Left kidney (tissue), 8 donors: ENCODE measurements at places on chromosomes 7 and 10. TPM values are rescaled to one million over a fixed set of nuclear protein-coding genes. Genes with fewer than 3 reads are reported as not detected.

GRM8 gene
- 10.4 TPM for polyA plus RNA-seq

- no peak for DNase-seq
Measured at GRCh38 chr7:151225948-151226510, 976 bp downstream of the ABCF2 start.

HMX3 gene
- polyA plus RNA-seq = not detected

DNA sequence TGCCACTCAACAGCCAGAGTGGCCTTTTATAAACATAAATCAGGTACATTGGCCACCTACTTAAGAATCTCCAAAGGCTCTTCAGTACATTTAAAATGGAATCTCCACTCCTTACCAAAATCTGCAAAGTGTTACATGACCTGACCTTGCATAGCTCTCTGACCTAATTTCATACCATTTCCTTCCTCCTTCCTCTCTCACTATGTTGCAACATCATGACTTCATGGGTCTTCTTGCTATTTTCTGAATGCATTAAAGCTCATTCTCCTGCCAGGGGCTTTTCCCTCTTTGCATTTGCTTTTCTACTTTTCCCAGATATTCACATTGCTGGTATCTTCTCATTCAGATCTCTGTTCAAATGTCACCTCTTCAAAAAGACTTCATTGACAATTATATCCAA lies 22.1 kb upstream of the PPP1R17 start:
- DNase-seq = no peak

GRCh38 chr10:44011603-44011981 lies 362.9 kb upstream of the ZNF32 start:
- no peak for DNase-seq

A1CF gene
- polyA plus RNA-seq = 9.9 TPM

DNA sequence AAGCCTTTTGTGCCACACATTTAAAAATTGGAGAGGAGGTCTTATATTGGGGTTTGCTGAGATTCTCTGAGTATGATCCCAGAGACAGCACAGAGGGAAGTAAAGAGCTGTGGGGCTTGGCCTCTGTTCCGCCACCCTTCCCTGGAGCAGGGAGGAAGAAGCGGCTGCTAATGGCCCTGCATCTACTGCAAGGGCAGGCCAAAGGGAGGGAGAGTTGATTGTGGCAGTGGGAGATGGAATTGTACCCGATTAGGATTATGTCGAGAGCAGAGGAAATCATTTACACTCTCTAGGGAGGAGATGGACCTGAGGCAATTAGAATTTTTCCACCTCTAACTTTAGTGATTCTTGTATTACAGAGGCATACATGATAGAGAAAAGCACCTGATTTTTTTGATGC lies 28.8 kb downstream of the CYP17A1 start:
- no peak for DNase-seq

NOS3 gene
- polyA plus RNA-seq = 8.7 TPM

GRCh38 chr7:150736864-150737263 lies 354 bp upstream of the GIMAP5 start:
- no peak for DNase-seq

- no peak for DNase-seq
Measured at GRCh38 chr10:118305730-118306129, 36.4 kb downstream of the FAM204A start.

GRCh38 chr10:7792541-7792940 lies 4.6 kb downstream of the ATP5F1C start:
- no peak for DNase-seq

GRCh38 chr7:25482631-25483030 lies 254.3 kb upstream of the NPVF start:
- DNase-seq = no peak

- DNase-seq = no peak
Measured at GRCh38 chr10:122248356-122249302, 22.5 kb upstream of the BTBD16 start.

PLXNA4 gene
- polyA plus RNA-seq = 15.6 TPM

DNA sequence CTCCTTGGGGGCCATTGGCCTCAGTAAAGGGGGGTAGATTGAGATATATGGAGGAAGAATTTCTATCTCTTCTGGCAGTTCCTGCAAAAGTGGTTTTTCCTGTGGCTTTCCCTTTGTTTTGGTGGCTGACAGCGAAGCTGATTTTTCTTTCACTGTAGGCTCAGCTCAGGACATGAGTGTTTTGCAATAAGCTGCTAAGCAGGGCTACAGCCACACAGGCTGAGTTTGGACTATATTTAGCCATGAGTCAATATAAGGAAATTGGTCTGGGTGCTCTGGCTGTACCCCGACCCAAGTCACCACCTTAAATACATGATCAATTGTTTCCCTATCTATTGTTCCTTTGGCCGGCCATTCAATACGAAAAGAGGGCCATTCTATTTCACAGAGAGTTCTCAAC lies 212.7 kb upstream of the KCND2 start:
- no peak for DNase-seq

DNA sequence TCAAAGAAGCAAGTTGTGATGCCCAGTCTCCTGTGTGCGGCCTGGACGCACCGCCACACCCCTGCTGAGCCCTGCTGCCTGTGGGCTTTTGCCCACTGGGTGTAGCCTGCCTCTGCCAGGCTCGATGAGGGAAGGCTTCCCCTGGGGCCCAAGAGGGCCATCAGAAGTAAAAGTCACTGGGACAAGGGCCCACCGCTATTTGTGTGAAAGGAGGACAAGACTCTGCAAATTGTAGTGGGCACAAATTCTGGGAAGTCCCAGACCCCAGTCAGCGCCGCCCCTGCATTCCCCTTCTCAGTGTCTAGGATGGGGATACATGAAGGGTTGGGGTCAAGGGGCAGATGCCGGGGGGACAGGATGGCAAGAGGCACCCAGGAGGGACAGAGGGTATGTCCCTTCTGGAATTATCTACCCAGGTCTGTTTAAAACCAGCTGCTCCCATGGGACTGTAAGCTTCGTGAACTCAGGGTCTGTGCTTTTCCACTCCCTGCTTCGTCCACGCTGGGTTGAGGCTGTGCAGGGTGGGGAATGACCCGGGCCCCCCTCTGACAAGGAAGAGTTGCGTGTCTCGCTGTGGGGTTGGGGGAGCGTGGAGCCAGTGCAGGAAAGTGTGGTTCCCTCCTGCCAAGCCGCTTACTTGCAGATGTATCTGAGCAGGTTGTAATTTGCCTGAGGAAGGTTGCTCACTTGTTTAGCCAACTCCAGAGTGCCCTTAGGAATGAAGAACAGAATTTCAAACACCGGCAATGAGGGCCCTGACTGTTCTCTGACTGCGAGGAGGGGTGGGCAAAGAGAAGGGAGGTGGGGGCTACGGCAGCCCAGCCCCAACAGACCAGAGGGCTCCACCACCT lies 147.2 kb downstream of the MAPK8 start:
- DNase-seq = no peak

GRCh38 chr7:92904244-92905131 lies 68.1 kb upstream of the CDK6 start:
- no peak for DNase-seq

DNA sequence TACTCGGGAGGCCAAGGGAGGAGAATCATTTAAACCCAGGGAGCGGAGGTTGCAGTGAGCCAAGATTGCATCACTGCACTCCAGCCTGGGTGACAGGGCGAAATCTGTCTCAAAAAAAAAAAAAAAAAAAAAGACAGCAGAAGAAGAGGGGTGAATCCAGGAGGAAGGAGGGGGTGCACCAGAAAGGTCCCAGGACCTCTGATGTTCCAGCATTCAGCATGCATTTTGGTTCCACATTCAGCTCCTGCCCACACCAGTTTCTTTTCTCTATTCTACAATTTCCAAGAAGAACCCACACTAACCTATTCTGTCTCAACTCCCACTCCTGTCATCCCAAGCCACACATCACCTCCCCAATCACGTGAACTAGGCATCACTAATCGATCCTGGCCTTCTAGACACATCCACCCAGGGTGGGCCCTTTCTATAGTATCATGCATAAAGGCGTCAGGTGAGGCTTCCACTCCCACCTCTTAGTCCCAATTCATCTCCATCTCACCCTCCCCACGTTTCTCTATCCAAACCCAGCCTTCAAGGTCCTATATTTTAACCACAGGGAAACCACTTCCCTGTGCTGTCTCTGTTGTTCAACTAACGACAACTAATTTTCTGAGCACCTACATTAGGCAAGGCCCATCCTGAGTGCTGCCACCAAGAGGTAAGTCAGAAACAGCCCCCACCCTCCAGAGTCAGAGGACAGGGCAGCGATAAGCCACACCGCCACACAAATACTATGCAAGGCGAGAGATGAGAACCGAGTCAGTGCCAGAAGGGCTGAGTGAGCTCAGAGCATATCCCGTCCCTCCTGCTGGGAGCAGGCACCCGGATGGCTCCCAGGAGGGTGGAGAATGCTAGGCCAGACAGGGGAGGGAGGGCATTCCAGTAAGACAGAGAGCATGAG lies 2.2 kb downstream of the ANXA11 start:
- no peak for DNase-seq

GRCh38 chr7:29940199-29940598 lies 49.4 kb downstream of the SCRN1 start:
- no peak for DNase-seq

- DNase-seq = no peak
Measured at GRCh38 chr10:103021900-103022293, 103.8 kb downstream of the CNNM2 start.

DNA sequence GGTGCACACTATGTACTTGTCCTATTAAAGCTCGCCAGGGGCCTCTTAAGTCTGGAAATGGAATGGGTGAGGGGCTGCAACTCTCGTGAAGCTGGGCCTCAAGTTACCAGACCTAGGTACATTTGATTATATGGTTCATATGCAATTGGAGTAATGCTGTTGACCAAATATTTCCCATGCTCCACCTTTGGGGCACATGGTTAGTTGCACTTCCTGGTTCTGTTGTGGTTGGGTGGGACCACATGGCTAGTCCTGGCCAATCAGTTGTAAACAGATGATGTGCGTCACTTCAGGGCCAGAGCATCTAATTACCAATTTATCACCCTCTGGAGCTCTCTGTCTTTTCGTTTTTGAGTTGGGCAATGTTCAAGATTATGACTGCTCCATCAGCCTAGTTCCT lies 39.5 kb upstream of the OPN4 start:
- no peak for DNase-seq

OGDHL gene
- 45.7 TPM for polyA plus RNA-seq

ARHGAP22 gene
- 0.93 TPM for polyA plus RNA-seq

SFTPA1 gene
- polyA plus RNA-seq = not detected

DNA sequence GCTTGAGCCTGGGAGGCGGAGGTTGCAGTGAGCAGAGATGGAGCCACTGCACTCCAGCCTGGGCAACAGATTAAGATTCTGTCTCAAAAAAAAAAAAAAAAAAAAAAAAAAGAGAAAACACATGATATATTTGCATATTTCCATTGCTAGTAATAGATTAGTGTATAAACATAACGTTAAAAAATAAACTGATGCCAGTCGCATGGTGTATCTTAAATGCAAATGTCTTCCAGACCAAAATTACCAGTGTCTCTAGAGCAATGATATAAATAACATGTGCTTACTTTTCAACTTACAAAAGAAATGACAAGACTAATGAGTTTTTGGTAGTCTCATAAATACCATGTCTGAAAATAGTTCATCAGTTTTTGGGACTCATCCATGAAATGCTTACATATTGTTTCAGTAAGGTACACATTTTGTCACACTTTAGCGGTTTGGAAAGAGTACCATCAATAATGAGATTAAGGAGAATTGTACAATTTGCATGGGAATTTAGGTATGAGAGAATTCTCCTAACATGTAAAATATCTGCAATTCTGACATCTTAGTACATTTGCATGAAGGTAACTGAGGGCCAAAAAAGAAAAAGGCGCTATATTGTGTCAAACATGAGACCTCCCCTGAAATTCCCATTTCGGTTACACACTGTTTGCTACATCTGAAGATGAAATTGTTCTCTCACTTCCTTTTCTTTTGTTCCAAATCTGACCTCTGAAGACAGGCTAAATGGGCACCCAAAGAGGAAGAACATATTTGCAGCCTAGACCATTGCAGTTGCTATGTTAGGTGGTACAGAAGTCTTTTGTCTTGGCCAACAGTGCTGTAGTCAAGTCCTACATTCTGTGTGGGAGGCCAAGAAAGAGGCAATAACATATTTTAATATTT lies 51.5 kb upstream of the PIP4K2A start:
- DNase-seq = no peak

ELN gene
- 46.4 TPM for polyA plus RNA-seq

DNA sequence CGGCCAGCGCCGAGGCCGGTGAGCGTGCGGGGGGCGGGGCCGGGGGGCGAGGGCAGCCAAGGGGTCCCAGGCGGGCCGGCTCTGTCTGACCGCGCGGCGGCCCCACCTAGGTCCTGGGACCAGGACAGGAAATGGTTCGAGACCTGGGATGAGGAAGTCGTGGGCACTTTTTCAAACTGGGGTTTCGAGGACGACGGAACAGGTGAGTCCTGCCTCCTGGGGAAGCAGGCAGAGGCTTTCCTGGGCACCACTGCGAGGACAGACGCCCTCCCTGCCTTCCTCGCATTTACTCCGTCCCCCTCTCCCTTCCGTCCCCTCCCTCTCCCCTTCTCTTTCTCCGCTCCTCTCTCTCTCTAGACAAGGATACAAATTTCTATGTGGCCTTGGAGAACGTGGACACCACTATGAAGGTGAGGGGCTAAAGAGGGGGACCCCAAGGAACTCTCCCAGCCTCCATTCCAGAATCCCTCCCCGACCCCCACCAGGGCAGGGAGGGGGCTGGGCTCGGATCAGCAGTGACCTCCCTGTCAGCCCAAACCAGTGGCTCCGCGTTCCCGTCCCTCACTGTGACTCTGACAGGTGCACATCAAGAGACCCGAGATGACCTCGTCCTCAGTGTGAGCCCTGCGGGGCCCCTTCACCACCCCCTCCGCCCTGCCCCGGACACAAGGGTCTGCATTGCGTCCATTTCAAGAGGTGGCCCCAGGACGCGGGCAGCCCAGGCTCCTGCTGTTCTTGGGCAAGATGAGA lies 2.6 kb upstream of the MUC12 start:
- DNase-seq = no peak

GRCh38 chr10:3570131-3570729 lies 214.8 kb downstream of the KLF6 start:
- DNase-seq = no peak

METTL27 gene
- 5.1 TPM for polyA plus RNA-seq

- no peak for DNase-seq
Measured at GRCh38 chr7:44259547-44260457, 59.0 kb downstream of the YKT6 start.

DNA sequence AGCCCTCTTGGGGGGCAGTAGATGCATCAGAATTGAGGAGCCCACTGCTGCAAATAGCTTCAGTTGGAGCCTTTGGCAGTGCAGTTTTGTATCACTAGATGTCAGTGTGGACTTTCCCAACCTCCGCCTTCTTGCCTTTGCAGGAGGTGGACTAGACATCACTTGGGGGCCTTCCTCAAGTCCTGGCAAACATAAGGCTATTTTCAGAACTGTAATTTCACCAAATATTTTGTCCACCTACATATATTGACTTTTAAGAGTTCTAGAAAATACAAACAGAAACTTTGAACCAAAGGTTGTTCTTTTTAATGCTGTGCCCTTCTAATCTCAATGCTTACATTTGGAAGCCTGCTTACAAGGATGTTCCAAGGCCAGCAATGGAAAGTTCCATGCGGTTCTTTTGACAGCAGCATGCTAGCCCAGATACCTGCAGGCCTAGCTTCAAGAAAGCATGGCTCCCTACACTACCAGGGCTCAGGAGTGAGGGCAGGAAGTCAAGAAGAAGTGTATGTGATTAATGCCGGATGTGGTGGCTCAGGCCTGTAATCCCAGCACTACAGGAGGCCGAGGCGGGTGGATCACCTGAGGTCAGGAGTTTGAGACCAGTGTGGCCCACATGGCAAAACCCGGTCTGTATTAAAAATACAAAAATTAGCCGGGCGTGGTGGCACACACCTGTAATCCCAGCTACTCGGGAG lies 8.0 kb upstream of the ZNRF2 start:
- DNase-seq = no peak
